ENCODE measurements at places on chromosomes 2 and 18. TPM values are rescaled to one million over a fixed set of nuclear protein-coding genes. Genes with fewer than 3 reads are reported as not detected.

Gene KCNG3
- not detected for total RNA-seq

Gene RFX8
- 2.2 TPM for total RNA-seq

DNA sequence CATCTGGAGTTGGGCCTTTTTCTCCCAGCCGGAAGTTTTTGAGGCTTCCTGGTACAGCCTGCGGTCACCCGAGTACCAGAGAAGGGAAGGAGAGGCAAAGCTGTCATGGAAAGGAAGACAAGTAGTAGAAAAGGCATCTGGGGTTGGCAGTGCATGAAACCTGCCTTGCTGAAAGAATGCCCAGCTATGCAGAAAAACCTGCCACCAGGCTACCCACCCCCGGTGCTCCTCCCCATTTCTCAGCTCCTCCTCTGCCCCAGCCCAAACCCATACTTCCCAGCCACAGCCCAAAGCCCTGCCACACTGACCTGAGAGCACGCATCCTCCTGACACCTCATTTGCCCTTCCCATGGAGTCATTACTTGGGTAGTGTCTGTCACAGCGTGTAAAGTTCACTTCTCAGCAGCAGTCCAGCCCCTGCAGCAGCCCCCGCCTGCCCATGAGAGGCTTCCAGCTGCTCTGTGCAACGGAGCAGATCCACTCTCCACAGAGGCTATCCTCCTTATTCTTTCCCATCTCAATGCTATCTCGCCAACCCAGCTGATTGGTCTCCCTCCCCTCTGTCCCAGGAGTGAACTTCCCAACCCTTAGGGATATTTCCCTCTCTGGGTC, 40.4 kb upstream of the MAL start:
- no peak for DNase-seq
- H3K27me3 ChIP-seq = peaks cover 18% of the 10 kb centered on the region
- H3K36me3 ChIP-seq = no peaks in the 10 kb centered on the region
- H3K4me3 ChIP-seq = no peak overlapping the region
- no peaks in the 10 kb centered on the region for H3K4me1 ChIP-seq

- no peak overlapping the region for H3K4me3 ChIP-seq
- no peak overlapping the region for H3K27ac ChIP-seq
- DNase-seq = no peak
- peaks cover 25% of the 10 kb centered on the region for H3K4me1 ChIP-seq
- H3K27me3 ChIP-seq = no peaks in the 10 kb centered on the region
- no peaks in the 10 kb centered on the region for H3K36me3 ChIP-seq
Measured at GRCh38 chr18:38579764-38580163, 1014.2 kb upstream of the CELF4 start.

- H3K27me3 ChIP-seq = peaks cover 27% of the 10 kb centered on the region
- no peak for DNase-seq
- H3K4me1 ChIP-seq = no peaks in the 10 kb centered on the region
- H3K4me3 ChIP-seq = no peak overlapping the region
Measured at GRCh38 chr2:172991031-172991430, 84.6 kb upstream of the MAP3K20 start.

GRCh38 chr2:127420039-127420864, 2.0 kb downstream of the PROC start:
- H3K4me1 ChIP-seq = peaks cover 19% of the 10 kb centered on the region
- peaks cover 44% of the 10 kb centered on the region for H3K27me3 ChIP-seq
- H3K36me3 ChIP-seq = no peaks in the 10 kb centered on the region
- no peak overlapping the region for H3K4me3 ChIP-seq

Data from natural killer cell treated with Interleukin-12 subunit alpha and Interleukin-12 subunit beta and Interleukin-15 and Interleukin-18, amount 100 ng/mL, for 72 hours (primary cell).